ENCODE measurements at places on chromosomes 3 and 15.

DNA sequence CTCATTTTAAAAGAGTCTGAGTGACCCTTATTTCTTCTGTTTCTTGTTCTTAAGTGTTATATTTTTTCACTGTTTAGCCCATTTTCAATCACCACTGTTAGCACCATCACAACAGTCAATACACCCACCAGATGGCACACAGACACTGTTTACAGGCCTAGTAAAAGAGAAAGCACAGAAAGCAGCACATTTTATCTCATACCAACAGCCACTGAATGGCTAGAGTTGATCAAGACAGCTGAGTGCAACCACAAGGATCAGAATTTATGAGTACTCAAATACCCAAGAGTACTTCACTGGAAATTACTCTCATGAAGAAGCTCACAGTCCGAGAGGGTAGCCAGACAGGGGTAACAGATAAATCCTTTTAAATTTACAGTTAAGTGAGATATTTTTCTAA, 127.0 kb downstream of the TFDP2 start:
- DNase-seq, result no peak

DNA sequence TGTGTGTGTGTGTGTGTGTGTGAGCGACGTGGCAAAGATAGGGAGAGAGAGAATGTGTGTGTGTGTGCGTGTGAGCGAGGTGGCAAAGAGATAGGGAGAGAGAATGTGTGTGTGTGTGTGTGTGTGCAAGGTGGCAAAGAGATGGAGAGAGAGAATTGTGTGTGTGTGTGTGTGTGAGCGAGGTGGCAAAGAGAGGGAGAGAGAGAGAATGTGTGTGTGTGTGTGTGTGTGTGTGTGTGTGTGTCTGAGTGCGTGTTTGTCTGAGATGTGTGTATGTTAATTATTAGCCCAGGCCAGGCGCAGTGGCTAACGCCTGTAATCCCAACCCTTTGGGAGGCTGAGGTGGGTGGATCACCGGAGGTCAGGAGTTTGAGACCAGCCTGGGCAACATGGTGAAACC, 154.6 kb upstream of the RGMA start:
- no peak for DNase-seq

- no peak for DNase-seq
Observed at GRCh38 chr3:187274977-187275338, 16.6 kb downstream of the MASP1 start.

DNA sequence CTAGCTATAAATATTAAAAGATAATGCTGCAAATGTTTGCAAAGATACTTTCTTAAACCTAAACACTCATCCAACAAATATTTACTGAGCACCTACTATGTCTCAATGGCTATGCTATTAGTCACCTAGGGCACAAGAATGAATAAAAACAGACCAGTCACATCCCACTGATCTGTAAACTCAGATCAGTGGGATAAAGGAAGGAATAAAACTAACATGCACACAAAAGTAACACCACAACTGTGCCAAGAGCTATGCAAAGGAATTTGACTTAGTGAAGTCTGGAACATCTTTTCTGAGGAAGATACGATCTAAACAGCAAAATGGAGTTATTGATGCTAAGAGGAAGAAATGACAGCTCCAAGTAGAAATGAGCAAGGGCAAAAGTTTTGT, 56.6 kb downstream of the CBLB start:
- no peak for DNase-seq

All from memory B cell (primary cell).